ENCODE measurements at places on chromosomes 16 and 17.
A peak's percentile ranks its signal among the peaks of the same experiment; 100 is the strongest.

DNA sequence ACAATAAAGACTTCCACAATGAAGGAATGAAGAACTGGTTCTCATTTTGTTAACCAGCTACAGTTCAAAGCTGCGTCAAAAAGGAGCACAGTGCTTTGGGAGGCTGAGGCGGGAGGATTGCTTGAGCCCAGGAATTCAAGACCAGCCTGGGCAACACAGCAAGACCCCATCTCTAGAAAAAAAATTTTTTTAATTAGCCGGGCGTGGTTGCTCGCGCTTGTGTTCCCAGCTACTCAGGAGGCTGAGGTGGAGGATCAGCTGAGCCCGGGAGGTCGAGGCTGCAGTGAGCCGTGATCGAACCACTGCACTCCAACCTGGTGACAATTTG lies 764 bp upstream of the SLC6A4 start:
- DNase-seq = no peak

GRCh38 chr16:89540557-89540956 lies 19.9 kb upstream of the RPL13 start:
- DNase-seq = no peak

GRCh38 chr16:31711344-31711845 lies 162.2 kb upstream of the ZNF267 start:
- DNase-seq = no peak

DNA sequence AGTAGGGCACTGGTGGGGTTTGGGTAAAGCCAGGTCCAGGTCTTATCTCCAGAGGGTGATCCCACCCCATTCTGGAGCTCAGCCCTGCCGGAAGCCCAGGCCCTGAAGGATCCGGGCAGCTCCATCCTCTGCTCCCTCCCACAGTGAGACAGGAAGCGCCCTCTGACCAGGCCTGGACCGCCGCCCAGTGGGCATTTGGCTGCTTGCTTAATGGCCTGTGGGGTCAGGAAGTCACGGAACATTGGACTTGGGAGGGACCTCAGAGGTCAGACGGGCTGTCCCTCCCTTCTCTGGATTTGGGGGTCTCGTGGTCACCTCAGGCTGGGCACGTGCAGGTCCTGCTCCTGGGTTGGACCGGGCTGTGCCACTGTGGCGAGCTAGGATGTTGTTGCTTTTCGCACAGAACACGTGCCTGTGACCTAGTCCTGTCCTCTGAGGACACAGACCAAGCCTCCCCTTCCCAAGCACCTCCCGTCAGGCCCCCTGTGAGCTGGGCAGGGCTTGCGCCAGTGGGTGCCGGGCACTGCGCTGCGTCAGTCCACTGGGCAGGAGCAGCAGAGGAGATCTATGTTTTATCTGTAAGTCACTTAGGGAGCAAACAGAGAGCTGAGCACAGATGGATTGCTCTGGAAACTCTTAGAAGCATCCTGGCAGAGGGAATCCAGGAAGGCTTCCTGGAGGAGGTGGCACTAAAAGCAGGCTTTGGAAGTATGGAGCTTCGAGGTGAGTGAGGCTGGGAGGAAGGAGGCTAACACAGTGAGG lies 49.4 kb upstream of the GSE1 start:
- no peak for DNase-seq

DNA sequence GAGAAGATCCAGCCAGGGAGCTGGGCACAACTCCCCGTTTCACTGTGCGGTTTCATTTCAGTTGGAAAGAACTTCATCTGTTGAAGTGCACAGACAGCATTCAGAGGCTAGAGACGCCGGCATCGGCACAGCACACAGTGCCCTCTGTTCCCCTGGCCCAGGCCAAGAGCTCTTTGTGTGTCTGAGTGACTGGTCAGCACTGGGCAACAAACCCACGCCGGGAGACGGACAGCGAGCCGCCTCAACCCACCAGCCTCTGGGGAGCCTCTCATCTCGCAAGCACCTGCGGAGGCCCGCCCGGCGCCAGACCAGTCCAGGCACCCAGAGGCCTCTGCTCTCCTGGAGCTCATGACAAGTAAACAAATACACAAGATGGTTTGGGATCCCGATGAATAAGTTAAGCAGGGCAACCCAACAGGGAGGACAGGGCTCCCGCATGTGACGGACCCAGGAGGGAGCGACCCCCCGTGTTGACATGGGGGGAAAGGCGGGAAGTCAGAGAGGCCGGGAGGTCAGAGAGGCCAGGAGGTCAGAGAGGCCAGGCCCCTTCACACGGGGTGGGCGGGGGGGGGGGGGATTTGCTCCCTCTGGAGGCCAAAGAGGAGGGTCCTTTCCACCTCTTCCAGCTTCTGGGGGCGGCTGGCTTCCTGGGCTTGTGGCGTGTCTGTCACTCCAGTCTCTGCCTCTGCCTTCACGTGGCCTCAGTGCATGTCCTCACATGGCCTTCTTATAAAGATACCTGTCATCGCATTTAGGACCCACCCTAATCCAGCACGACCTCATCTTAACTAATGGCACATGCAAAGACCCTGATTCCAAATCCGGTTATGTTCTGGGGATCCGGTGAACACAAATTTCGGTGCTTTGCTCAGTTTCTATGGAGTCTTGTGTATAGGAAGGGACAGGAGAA lies 25.8 kb upstream of the KLHDC4 start:
- DNase-seq = no peak

GRCh38 chr17:8382880-8383142 lies 182 bp downstream of the RPL26 start:
- DNase-seq = no peak

GRCh38 chr17:79224476-79224875 lies 149.9 kb downstream of the ENGASE start:
- no peak for DNase-seq

DNA sequence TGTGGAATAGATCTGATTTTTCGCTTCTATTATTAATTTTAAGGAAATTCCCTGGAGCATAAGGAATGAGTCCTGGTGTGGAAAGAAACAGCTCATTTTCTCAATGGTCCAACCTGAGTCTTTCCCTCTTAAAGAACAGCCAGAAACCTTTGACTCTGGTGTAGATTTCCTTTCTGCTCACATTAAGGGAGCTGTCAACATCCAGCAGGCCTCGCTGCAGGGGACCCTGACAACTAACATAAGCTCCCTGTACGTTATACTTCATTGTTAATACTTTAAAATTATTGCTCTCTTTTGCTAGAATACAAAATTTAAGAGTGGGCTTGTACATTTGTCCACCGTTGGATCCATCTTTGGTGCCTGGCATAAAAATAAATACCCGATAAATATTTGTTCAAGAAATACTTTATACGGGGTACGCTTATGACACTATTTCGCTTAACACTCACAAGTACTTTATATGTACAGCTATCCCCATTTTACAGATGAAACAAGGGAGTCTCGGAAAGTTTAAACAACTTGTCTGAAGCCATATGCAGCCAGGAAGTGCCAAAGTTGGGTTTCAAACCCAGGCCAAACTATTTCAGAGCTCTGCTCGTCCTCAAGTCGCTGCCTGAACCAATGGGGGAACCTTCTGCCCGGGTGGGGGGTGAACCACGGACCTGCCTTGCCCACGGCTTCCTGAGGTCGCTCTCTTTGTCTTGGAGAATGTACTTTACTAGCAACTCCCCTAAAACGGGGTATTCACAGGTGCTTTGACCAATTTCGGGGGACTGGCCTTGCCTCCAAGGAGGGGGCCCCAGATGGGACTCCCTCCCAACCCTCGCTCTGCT lies 611 bp downstream of the SMARCE1 start:
- DNase-seq = no peak

GRCh38 chr17:38898812-38899348 lies 26.5 kb upstream of the LASP1NB start:
- DNase-seq = peak; percentile 81

DNA sequence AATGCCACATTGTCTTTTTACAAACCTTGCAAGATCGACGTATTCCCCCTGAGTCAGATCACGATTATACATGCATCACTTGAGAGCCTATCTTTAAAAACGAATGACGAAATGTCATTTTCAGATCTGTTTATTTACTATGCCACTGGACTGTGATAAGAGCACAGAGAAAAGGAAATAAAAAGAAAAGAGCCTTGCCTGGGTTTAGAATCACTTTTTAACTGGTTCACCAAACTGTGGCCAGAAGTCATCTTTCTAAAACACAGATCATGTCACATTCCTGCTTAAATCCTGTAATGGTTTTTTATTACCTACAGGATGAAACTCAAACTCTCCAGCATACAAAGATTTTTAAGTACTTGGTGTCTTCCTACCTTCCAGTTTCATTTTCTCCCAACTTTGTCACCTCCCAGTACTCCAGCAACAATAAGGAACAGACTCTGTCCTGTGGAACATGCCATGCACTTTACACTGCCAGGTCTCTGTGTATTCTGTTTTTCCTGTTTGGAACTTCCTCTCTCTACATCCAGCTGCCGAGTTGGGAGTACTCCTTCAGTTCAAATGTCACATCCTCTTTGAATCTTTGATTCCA lies 91.5 kb downstream of the SNX11 start:
- DNase-seq = no peak

DNA sequence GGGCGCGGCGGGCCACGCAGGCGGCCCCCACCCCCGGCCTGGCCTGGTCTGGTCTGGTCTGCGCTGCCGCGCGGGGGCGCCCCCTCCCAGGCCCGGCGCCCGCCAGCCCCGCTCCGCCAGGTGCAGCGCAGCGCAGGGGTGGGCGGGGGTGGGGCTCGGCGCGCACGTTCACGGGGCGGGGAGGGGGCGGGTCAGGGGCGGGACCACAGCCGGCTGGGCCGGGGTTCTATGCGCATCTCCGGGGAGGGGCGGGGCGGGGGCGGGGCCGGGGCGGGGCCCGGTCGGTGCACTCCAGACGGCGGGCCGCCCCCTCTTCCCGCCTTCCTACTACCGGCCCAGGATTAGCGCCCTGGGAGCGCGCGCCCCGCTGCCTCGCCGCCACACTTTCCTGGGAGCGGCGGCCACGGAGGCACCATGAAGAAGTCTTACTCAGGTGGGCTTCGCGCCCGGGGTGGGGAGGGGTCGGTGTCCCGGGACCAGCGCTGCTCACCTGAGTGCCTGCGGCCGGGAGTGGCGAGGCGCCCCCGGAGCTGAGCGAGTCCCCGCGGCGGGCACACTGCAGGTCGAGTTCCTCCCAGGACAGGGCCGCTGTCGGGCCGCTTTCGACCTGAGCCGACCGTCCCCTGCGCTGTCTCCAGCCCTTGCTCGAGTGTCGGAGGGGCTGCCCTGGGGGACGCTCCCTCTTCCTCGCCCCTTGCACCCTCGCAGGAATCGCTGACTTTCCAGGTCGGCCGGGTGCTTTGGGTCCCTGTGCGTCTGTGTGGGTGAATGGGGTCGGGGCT lies 140.5 kb downstream of the SEC14L1 start:
- DNase-seq = peak; percentile 30

DNA sequence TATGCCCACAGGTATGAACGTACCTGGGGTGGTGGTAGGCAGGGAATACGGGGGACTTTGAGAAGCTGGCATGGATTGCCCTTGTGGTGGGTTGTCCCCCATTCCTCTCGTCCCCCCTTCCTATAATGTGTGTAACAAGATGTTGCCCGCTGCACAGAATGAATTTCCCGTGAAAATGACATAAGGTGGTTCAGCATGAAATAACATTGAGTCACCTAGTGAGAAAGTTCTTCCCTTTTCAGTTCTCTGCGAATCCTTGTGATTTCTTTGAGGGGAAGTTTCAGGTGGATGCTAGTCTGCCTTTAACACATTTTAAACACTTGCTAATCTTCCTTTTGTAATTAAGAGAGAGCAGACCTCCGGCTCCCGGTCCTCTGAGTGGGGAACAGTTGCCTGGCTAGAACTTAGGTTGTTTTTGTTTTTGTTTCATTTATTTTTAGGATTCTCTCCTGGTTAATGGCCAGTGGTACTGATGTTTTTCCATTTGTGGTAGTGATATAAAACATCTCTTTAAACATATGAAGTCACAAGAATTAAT lies 58.9 kb downstream of the RAP1GAP2 start:
- DNase-seq = no peak

GRCh38 chr17:1164935-1165556 lies 14.7 kb downstream of the ABR start:
- no peak for DNase-seq

- DNase-seq = no peak
Measured at GRCh38 chr17:7250695-7251627, 573 bp downstream of the CTDNEP1 start.
